Bronchial epithelial cell (primary cell): ENCODE measurements at places on chromosomes 4 and X.
A peak's percentile ranks its signal among the peaks of the same experiment; 100 is the strongest.

DNA sequence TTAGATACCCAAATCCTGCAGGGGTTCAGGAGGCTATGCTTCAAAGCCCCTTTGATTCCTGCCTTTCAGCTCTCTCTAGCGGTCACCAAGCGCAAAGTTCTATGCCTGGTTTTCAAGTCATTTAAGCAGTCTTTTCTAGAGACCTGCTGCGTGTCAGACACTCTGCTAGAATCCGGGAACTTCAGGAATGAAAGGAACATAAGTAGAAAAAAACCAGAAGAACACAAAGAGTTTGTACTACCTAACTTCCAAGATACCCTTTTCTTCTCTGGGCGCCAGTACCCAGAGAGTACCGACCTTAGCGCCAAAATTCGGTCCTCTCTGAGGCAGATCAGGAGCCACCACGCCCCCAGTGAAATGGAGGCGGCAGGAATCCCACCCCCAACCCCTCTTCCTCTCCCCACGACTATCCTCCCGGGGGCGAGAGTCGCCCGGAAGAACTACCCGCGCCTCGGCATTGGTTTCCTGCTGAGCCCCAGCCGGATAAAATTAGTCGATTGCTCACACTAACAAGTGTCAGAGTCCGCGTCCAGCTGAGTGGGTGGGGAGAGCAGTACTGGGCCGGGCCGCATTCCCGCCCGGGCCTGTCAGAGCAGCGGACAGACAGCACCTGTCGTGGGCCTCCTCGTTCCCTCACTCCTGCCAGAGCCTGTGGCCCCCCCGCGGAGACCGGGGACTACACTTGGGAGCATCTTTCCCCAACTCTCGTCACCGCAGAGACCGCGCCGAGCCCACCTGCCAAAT is 78.8 kb downstream of the RLIM start:
- DNase-seq = peak; percentile 71

DNA sequence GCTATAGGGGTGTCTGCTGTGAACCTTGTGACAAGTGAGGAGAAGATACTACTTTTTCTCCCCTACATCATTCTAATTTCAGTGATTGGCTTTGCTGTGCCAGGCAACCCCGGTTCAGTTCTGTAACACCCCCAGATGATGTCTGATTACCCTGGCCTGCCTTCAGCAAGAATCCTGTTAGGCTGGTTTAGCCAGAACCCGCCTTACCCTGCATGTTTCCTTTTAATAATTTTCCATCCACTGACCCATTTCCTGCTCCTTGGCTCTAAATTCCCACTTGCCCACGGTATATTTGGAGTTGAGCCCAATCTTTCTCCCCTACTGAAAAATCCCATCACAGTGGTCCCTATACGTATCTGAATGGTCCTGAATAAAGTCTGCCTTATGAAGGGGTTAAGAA is 46.5 kb upstream of the HPSE start:
- DNase-seq = peak; percentile 56

DNA sequence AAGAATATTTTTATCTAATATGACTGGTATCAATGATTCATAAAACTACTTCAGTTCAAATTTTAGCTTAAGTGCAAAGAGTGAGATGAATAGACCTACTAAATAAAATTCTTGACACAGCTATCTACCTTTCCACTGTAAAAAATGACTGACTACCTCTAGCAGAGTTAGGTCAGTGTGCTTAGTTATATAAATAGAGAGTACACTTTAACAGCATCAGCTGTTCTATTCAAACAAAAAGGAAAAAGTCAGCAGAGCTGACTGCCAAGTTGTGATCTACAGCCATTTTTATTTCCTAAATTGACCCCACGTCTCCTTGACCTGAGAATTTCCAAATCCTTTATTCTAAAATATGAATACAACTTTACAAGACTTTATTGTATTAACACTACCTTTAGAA is 262.4 kb downstream of the CAMK2D start:
- DNase-seq = no peak

GRCh38 chrX:14496674-14497073 is 32.7 kb upstream of the GLRA2 start:
- no peak for DNase-seq

DNA sequence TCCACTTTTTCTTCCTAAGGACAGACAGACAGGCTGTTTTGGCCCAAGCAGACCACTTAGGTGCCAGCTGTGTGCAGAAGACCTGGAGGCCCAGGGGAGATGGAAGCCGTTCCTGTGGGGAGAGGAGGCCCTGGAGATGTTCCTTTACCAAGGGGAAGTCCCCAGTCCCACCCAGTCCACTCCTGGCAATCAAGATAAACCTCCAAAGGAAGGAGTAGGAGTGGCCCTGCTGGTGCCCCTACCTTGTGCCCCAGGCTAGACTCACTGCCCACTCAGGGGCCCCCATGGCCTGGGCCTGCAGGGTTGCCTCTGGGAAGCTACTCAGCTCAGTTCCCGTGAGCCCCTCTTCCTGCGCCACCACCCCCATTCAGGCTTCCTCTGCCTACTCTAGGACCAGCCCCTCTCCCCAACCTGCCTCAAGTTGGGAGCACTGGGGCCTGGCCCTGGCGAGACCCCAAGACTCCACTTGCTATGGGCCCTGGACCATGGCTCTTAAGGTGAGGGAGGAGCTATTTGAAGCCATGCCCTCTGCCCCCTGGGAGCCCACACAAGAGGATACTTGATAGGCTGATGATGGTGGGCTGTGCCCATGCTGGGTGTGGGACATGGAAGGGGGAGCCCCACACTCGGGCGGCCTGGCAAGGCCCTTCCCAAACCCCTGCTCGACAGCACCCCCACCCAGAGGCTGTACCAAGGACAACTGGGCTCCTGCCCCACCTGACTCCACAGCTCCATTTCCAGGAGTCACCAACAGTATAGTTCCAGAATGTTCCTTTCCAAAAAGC is 24.8 kb upstream of the RNF4 start:
- DNase-seq = no peak

DNA sequence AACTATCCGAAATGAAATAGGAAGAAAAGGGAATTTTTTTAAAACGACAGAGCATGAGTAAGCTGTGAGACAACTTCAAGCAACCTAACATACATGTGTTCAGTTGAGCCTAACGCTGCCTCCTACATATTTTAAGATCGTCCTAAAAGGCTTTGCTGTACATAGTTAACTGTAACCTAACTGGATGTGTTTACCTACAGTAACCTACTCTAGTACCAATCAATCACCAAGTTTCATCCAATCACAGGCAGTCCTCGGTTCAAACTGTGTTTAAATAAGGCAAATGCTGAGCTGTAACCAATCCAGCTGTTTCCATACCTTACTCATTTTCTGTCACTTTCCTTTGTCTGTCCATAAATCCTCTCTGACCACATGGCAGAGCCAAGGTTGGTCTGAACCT is 17.1 kb downstream of the RCHY1 start:
- DNase-seq = peak; percentile 29

- DNase-seq = no peak
Observed at GRCh38 chrX:153537526-153538295, 20.3 kb downstream of the ATP2B3 start.

- no peak for DNase-seq
Observed at GRCh38 chr4:17492058-17492741, 19.7 kb downstream of the QDPR start.

GRCh38 chr4:72938516-72938915 is 131.0 kb downstream of the COX18 start:
- DNase-seq = no peak
